ENCODE measurements at places on chromosomes 6 and 20. TPM values are rescaled to one million over a fixed set of nuclear protein-coding genes. Genes with fewer than 3 reads are reported as not detected.

CD93 gene
- total RNA-seq, result 33.2 TPM

DDR1 gene
- 19.2 TPM for total RNA-seq

HSPA12B gene
- total RNA-seq, result 9.6 TPM

- no peak for DNase-seq
These were observed 135.4 kb downstream of the BFSP1 start for GRCh38 chr20:17395729-17396128.

- DNase-seq, result no peak
These were observed 38.6 kb downstream of the COL9A1 start for GRCh38 chr6:70264306-70264705.

DNA sequence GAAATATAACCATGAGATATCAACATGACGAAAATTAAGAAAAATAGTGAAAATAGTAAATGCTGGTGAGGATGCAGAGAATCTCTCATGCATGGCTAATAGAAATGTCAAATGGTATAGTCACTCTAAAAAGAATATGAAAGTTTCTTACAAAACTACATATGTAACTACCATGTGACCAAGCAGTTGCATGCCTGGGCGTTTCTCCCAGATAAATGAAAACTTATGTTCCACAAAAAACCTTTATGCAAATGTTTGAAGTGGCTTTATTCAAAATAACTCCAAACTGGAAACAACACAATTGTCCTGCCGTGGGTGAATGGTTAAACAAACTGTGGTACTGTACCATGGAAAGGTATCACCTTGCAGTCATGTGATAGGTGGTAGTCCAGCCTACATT is 112.4 kb downstream of the HDGFL1 start:
- DNase-seq, result no peak

- no peak for DNase-seq
These were observed 34.5 kb downstream of the ABRACL start for GRCh38 chr6:139062932-139063646.

DNA sequence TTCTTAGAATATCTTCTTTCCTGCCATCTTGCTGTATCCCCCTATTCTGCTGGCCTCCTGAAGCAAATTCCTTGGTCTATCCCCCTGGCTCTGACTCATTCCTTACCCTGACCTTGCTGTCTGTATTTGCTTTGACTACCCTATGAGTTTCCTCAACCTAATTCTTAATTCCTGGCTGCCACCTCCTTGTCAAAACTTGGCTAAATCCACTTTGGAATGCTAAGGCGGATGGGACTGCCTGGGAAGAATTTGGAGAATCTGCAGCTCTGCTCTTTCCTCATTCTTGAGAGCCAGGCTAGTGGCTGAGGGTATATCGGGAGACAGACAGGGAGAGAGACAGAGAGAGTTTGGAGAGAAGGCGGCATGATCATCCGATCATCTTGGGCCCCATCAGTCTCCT is 24.4 kb downstream of the CAP2 start:
- DNase-seq, result no peak

- DNase-seq, result no peak
These were observed 536 bp upstream of the RAET1G start for GRCh38 chr6:149923327-149923986.

GRCh38 chr20:56572172-56572571 is 39.1 kb downstream of the FAM209B start:
- no peak for DNase-seq

GRCh38 chr6:11197175-11197536 is 35.3 kb downstream of the NEDD9 start:
- DNase-seq, result no peak

DNA sequence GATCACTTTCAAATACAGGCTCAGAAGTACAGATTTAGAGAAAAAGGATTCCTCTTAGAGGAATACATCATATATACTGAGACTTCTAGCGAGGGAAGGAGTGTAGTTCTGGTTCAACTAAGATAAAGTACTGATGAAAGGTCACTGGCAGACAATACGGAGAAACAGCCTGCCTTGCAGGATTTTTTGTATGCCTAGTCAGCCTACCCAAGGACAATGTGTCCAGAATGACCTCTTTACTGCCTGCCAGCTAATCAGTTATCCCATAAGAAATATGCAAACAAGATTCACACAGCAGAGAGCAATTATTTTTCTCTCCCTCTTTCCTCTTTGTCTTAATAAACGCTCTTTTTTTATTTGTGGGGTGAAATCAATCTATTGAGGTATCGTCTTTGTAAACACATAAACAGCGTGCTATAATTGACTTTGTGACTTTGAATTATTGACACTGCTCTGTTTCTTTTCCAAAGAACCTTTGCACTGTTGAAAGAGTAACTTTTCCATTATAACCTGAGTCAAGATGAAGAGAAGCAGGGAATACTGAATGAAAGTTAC is 1.4 kb upstream of the TSPYL4 start:
- DNase-seq, result no peak

GRCh38 chr6:151723152-151723551 is 84.3 kb upstream of the ESR1 start:
- DNase-seq, result no peak

DNA sequence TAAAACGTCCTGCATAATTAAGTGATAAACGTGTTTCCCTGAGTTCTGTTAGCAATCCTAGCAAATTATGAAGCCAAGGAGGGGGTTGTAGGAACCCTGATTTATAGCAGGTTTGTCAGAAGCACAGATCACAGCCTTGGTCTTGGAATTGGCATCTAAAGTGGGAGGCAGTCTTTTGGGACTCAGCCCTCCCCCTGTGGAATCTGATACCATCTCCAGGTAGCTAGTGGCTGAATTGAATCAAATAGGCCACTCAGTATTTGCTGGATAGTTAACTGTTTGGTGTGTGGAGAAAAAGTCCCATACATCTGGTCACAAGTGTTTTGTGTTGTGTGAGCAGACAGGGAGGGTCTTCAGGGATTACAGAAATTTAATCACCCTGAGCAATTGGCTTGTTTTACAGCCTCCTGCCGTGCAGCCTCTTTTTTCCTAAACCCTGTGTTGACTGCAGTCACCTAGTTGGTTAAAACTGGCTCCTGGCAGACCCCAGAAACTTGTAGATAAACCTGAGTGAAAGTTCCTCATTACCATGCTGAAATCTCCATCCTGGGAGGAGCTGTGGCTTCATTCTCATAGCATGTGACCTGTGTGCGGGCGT is 19.0 kb upstream of the KIFC1 start:
- DNase-seq, result no peak
